ENCODE measurements at places on chromosomes 11 and 22. TPM values are rescaled to one million over a fixed set of nuclear protein-coding genes. Genes with fewer than 3 reads are reported as not detected.

The CCDC188 gene
- total RNA-seq, result not detected

The SGSM1 gene
- total RNA-seq, result 6.8 TPM

The OR9I1 gene
- total RNA-seq, result not detected

The CHRM1 gene
- total RNA-seq, result not detected

The C22orf31 gene
- not detected for total RNA-seq

The RCOR2 gene
- 3.8 TPM for total RNA-seq

DNA sequence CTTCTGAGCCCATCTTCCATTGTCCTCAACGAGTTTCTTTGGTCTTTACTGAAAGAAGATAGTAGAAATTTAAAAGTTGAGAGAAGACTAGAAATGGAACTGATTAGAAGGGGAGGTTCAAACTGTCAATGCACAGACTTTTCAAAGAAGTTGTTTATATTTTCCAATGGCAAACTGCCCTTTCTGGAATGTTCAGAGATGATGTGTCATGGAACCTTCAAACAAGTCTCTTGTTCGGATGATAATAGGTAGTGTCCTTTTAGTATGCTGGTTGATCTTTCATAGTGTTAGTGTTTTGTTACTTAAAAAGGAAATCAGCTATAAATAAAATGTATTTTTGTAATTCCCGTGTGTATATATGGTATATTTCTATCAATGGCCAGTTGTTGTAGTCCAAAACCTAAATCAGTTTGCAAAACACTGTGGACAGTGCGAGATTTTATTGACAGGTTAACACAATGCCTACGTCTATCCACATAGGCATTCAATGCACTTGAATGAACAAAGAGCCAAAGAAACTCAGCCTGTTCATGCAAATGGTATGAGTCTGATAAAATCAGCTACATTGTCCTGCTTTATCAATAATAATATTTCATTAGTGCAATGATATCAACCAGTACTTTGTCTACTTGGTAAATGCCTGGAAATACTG, 30.9 kb downstream of the C11orf91 start:
- H3K27me3 ChIP-seq, result no peaks in the 10 kb centered on the region
- no peaks in the 10 kb centered on the region for H3K4me1 ChIP-seq
- H3K4me3 ChIP-seq, result no peak overlapping the region
- H3K27ac ChIP-seq, result no peak overlapping the region
- H3K36me3 ChIP-seq, result no peaks in the 10 kb centered on the region

- no peak for DNase-seq
- no peak overlapping the region for H3K27ac ChIP-seq
Observed at GRCh38 chr22:17300926-17301325, 68.3 kb upstream of the CECR2 start.

DNA sequence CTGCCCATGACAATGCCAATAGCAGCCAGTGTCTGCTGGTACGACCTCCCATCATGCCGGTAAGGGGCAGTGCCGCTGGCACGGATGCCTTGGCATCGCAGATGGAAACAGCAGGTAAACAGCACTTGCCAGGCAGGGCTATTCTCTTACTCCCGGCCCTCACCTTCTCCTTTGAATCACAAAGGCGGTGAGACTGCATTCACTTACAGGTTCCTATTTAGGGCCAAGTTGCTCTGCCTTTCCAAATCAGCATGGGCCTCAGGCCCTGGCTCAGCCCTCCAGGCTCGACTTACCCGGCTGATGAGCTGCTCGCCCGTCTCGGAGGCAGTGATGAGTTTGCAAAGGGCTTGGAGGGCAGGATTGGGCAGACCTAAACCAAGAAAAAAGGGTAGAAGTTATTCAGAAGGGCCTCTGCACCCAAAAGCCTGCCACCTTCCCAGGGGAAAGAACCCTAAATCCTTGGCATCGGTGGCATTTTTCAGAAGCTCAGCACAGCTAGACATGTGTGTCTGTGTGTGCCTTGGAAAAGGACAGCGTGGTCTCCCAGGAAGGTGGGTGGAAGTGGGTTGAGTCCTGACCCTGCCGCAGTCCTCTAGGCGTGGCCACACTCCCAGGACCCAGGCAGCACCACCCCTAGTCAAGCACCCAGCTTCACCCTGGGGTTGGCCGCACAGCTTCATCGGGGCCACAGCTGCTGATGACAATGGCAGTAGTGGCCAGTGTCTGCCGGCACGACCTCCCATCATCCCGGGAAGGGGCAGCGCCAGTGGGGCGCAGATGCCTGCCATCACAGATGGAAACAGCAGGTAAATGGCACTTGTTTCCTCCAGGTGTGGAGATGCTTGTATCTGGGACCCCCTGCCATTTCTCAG, 73.5 kb upstream of the PITPNB start:
- H3K4me3 ChIP-seq, result no peak overlapping the region
- no peaks in the 10 kb centered on the region for H3K27me3 ChIP-seq
- peaks cover 14% of the 10 kb centered on the region for H3K4me1 ChIP-seq
- no peak for DNase-seq
- peaks cover 12% of the 10 kb centered on the region for H3K36me3 ChIP-seq

- no peaks in the 10 kb centered on the region for H3K36me3 ChIP-seq
- no peak overlapping the region for H3K4me3 ChIP-seq
- H3K4me1 ChIP-seq, result no peaks in the 10 kb centered on the region
Observed at GRCh38 chr11:45392591-45393091, 106.5 kb upstream of the SYT13 start.

- no peaks in the 10 kb centered on the region for H3K36me3 ChIP-seq
- peak overlapping the region; percentile 80 for H3K4me3 ChIP-seq
- DNase-seq, result no peak
- H3K27ac ChIP-seq, result peak overlapping the region; percentile 9
- no peaks in the 10 kb centered on the region for H3K27me3 ChIP-seq
Observed at GRCh38 chr22:43013355-43014315, 1.3 kb downstream of the PACSIN2 start.

DNA sequence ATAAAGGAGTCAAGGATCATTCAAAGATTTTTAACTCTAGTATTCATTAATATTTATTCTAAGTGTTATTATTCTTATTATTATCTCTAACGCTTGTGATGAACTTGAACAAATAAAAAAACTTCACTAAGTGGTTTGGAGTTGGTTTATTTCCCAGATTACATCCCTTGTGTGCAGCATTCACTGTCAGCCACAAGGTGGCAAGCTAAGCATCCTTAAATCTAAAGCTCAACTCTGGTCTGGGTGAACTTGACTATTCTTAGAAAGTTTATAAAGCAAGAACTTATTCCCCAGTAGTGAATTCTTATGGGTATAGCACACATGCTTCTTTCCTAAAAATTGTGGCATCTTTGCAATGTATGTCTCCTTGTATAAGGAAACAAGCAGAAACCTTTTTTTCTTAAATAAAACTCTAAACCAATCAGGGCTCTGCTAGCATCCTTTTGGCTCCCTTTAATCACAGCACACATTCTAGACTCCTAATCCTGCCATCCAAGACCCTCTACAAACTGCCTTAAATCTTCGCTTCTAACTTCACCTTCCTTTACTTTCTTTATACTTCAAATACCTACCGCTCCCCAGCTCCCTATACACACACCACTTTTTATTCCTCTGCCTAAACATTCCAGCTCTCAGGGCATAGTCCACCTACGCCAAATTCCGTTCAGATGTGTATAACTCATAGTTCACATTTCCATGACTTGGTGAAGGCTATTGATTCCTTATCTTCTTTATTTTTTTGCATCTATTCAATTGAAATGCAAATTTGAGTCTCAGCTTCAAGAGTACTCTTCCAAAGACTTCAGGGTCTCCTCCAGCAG, 1068.8 kb downstream of the DLG2 start:
- no peak overlapping the region for H3K4me3 ChIP-seq
- no peaks in the 10 kb centered on the region for H3K4me1 ChIP-seq
- H3K36me3 ChIP-seq, result no peaks in the 10 kb centered on the region
- no peaks in the 10 kb centered on the region for H3K27me3 ChIP-seq
- DNase-seq, result no peak
- no peak overlapping the region for H3K27ac ChIP-seq

DNA sequence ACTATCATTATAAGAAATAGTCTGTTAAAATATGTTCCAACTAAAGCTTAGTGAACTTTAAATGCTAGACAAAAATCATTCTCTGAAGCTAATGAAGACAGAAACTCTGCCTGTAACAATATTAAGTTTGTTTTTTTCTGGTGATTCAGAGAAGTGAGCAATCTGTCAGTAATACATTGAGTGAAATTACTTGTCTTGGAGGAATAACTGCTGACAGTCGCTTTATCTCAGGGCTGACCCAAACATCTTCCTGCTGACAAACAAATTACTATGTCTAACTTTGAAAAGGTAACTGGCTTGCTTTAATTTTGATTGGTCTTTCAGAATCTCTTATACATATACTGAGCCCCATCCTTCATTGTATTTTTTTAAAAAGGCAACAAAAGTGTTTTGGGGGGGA, 264.5 kb downstream of the SOX6 start:
- H3K27ac ChIP-seq, result no peak overlapping the region
- no peak for DNase-seq
- no peaks in the 10 kb centered on the region for H3K27me3 ChIP-seq
- H3K4me3 ChIP-seq, result no peak overlapping the region
- no peaks in the 10 kb centered on the region for H3K4me1 ChIP-seq

- DNase-seq, result no peak
- peaks cover 54% of the 10 kb centered on the region for H3K4me1 ChIP-seq
- peaks cover 5% of the 10 kb centered on the region for H3K27me3 ChIP-seq
- H3K36me3 ChIP-seq, result no peaks in the 10 kb centered on the region
- H3K4me3 ChIP-seq, result peak overlapping the region; percentile 95
Observed at GRCh38 chr11:128691802-128692752, 1.8 kb upstream of the FLI1 start.

DNA sequence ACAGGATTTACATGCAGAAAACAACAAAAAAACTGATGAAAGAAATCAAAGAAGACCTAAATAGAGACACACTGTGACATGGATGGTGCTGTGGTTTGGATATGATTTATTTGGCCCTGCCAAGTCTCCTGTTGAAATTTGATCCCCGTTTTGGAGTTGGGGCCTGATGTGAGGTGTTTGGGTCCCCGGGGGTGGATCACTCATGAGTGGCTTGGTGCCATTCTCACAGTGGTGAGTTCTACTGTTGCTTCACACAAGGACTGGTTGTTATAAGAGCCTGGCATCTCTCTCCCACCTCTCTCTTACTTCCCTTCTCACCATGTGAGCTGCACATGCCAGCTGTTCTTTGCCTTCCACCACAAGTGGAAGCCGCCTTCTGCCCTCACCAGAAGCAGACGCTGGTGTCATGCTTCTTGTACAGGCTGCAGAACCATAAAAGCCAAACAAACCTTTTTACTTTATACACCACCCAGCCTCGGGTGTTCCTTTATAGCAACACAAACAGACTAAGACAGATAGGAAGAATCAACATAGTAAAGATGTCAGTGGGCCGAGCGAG, 7.8 kb upstream of the RTL6 start:
- H3K4me1 ChIP-seq, result no peaks in the 10 kb centered on the region
- H3K27ac ChIP-seq, result no peak overlapping the region
- H3K27me3 ChIP-seq, result no peaks in the 10 kb centered on the region
- DNase-seq, result no peak
- no peak overlapping the region for H3K4me3 ChIP-seq
- H3K36me3 ChIP-seq, result no peaks in the 10 kb centered on the region

- H3K27me3 ChIP-seq, result no peaks in the 10 kb centered on the region
- no peaks in the 10 kb centered on the region for H3K36me3 ChIP-seq
- no peak for DNase-seq
- no peak overlapping the region for H3K27ac ChIP-seq
Observed at GRCh38 chr11:15665368-15665871, 550.7 kb downstream of the INSC start.

DNA sequence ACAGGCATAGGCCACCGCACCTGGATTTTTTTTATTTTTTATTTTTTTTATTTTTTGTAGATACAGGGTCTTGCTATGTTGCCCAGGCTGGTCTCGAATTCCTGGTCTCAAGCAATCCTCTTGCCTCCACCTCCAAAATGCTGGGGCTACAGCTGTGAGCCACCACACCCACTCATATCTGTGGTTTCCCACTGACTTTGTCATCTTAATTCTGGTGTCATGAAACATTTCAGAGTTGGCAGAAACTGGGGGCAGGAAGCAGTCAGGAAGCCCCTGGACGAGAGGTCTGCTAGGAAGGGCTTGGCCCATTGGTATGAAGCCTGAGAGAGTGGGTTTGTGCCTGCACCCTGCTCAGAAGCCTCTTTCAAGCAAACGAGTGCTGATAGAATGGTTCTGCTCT, 49.1 kb downstream of the COMMD9 start:
- H3K27ac ChIP-seq, result no peak overlapping the region
- H3K27me3 ChIP-seq, result no peaks in the 10 kb centered on the region
- no peak overlapping the region for H3K4me3 ChIP-seq
- DNase-seq, result no peak
- H3K36me3 ChIP-seq, result no peaks in the 10 kb centered on the region

GRCh38 chr22:49367041-49367697, 460.5 kb downstream of the BRD1 start:
- H3K27ac ChIP-seq, result no peak overlapping the region
- no peaks in the 10 kb centered on the region for H3K27me3 ChIP-seq
- H3K4me3 ChIP-seq, result no peak overlapping the region
- H3K4me1 ChIP-seq, result no peaks in the 10 kb centered on the region
- H3K36me3 ChIP-seq, result no peaks in the 10 kb centered on the region
- DNase-seq, result no peak

DNA sequence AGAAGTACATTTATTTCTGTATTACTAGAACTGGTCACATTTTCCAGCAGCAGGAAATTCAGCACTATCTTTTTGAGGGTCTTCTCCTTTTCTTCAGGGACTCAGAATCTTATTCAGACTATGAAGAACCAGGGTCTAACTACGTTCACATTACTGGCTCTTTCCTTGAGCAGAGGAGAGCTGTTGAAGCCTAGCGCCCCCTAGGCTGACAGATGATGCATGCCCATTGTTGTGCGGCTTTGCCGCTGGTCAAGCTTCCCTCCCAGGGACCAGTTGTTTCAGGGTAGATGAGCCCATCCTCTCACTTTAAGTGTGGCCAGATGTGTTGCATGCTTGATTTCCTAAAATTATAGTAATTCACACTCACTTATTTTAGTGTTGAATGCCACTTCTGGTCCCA, 168.2 kb upstream of the PDGFD start:
- H3K27me3 ChIP-seq, result no peaks in the 10 kb centered on the region
- H3K36me3 ChIP-seq, result no peaks in the 10 kb centered on the region
- H3K4me3 ChIP-seq, result no peak overlapping the region
- no peak for DNase-seq

DNA sequence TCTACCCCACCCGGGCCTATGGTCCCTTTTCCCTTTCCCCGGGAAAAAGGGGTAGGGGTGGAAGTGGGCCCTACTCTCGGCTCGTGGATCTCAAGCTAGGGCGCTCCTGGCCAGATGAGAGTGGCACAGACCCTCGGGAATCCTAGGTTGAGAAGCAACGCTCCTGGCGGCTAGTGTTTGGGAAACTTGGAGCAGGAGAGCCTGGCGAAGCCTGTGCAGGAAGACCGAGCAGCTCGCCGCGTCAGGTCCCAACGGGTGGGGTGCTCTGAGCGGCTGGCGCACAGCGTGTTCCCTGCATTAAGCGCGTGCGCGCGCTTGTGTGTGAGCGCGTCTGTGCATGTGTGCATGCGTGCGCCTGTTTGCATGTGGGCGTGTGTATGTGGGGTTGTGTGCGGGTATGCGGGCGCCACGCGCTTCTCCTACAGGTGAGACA, 7.1 kb upstream of the FLI1 start:
- H3K27ac ChIP-seq, result no peak overlapping the region
- H3K27me3 ChIP-seq, result peaks cover 5% of the 10 kb centered on the region
- H3K4me3 ChIP-seq, result peak overlapping the region; percentile 68
- peaks cover 58% of the 10 kb centered on the region for H3K4me1 ChIP-seq
- H3K36me3 ChIP-seq, result no peaks in the 10 kb centered on the region
